ENCODE measurements at places on chromosomes 3 and 15. TPM values are rescaled to one million over a fixed set of nuclear protein-coding genes. Genes with fewer than 3 reads are reported as not detected.

Gene FBXW12
- 0.01 TPM for polyA plus RNA-seq

- peak; percentile 35 for DNase-seq
Observed at GRCh38 chr3:38009807-38010591, 19.4 kb downstream of the VILL start.

Gene GOLGA6L2
- not detected for polyA plus RNA-seq

GRCh38 chr3:150253622-150254021 lies 154.5 kb upstream of the TSC22D2 start:
- DNase-seq, result no peak

DNA sequence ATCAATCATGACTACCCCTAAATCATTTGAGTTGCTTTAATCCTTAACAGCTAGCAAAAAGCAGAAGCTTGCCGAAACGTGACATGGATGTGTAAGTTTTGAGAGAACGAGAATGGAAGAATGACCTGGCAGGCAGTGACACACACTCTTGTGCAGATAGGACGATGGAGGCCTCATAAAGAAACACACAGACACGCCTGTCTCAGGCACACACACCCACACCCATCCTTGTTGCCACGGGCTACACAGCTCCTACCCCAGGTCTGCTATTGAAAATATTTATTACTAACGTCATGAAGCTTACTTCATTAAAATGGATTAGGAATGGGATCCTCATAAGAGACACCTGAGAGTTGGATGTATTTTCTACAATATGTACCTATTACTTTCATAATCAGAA lies 8.5 kb downstream of the MYO5C start:
- DNase-seq, result no peak

Gene SOX2
- polyA plus RNA-seq, result 0.09 TPM

- no peak for DNase-seq
Observed at GRCh38 chr3:142609136-142609535, 12.9 kb downstream of the PLS1 start.

Gene RASGRF1
- not detected for polyA plus RNA-seq

Gene CAMK1
- polyA plus RNA-seq, result 5.7 TPM

DNA sequence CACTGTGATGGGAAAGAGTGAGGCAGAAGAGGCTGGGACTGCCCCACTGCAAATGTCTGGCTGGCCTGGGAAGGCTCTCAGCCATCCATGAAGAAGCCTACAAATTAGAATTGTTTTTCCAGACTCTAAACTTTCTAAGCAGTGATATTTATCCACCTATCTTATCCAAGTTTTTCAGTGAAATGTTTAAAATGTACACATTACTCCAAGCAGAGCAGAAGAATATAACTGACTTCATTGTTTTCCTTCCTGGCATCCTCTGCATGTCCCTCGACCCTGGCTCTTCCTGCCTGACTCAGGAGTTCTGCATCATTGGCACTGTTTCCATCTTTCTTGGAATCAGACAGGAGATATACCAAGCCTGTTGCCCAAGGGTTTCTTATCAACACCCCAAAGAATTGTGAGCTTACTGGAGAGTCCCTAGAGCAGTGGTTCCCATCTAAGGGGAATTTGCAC lies 401.5 kb upstream of the PROK2 start:
- no peak for DNase-seq

- no peak for DNase-seq
Observed at GRCh38 chr3:126056088-126056487, 27.8 kb downstream of the SLC41A3 start.

- DNase-seq, result no peak
Observed at GRCh38 chr15:37014566-37014965, 85.8 kb downstream of the MEIS2 start.

GRCh38 chr3:110849064-110849463 lies 222.6 kb upstream of the NECTIN3 start:
- DNase-seq, result no peak

Gene TMCO5A
- not detected for polyA plus RNA-seq

DNA sequence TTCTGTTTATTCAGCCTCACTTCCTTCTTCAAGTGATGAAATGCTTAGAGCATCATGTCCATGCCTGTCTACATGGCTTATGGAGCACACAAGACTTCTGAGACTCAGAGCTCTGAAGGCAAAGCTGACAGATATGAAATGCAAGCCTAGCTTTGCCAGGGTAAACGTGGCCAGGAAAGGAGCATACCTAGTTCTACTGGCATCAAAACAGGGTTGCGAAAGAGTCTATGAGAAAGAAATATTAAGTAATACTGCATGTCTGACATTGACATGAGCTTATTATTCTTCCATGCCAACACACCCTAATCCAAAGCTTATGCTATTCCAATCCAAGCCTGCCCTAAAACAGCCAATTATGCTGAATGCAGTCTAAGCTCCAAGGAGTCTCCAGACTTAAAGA lies 391.5 kb downstream of the ERC2 start:
- DNase-seq, result no peak

DNA sequence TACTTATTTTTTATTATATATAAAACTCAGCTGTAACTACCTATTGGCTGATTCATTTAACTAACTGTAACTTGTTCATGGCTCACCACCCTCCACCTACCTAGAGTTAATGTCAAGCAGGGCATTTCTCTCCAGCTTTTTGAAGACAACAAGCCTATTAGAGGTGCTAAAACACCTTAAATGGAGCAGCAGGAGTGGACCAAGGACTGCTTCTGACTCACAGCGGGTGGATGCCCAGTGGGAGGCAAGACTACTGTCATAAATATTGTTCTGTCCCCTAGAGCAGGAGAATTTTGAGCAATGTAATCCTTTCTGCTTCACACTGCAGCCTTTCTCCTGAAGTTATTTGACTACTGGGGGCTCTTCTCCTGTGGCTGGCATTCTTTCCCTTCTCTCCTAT lies 146.9 kb downstream of the CLSTN2 start:
- no peak for DNase-seq

DNA sequence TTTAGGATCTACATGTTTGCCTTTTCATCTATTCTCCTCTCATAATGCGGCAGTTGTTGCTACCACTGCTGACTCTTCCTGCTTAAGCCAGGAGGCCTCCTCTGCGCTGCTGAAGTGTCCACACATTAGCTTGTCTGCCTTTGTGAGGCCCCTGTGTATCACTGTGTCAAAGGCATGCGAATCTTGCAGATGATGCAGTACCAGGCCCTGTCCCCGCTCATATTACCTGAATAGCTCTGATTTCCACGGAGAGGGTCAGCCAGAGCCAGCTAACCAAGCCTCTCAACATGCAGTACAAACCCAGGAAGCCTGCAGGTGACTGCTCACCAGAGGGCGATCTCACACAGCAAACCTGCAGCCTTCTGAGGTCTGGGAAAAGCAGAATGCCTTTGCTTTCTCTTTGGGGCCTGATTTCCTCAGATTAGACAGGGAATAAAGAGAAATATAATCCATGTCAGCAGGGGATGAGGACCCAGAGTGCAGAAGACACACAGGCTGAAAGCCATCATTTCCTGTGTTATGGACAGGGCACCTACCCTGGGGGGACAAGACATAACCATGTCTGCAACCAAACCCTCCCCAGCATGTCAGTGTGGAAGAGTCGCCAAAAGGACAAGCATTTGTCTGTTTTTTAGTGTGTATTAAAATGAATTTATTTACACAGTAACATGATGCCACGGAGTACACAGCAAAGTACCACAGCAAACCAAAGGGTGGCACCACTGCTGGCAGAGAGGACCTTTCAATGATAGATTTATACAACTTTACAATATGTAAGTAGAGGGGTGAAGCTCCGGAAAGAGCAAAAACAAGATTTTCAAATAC lies 36.8 kb upstream of the TSPAN3 start:
- peak; percentile 47 for DNase-seq

Gene ALDH1L1
- polyA plus RNA-seq, result 40.1 TPM

GRCh38 chr3:185270956-185271332 lies 17.1 kb upstream of the EHHADH start:
- DNase-seq, result no peak

- DNase-seq, result no peak
Observed at GRCh38 chr3:93989241-93989640, 9.3 kb downstream of the ARL13B start.

DNA sequence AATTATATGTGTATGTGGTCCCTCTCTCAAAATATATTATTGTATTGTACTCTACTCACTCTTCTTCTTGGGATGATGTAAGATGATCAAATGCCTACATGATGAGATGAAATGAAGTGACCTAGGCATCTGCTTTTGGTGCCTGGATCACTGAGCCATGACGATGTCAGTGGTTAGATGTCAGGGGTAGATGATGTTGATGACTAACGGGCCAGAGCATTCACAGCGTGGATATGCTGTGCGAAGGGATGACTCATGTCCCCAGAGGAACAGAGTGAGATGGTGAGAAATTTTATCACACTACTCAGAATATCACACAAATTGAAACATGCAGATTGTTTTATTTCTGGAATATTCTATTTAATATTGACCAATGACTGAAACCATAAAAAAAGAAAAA lies 233.9 kb upstream of the CADM2 start:
- DNase-seq, result no peak

Gene PLA2G4E
- polyA plus RNA-seq, result not detected

DNA sequence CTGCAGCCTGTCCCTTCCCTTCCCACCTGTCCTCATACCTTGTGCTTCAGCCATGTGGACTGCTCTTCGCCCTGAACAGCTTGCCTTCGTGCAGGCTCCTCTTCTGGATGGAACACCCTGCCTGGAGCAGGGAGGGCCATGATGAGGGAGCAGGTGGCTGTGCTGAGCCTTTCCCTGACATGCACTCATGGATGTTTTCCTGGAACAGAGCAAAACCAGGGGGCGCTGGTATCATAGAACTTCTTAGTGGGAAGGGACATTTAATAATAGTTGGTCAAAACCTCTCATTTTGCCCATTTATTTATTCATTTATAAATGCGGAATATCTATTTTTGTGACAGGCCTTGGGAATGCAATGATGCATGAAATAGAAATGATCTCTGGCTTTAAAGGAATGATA lies 149.3 kb downstream of the CACNA1D start:
- no peak for DNase-seq

Gene FOXB1
- polyA plus RNA-seq, result not detected

DNA sequence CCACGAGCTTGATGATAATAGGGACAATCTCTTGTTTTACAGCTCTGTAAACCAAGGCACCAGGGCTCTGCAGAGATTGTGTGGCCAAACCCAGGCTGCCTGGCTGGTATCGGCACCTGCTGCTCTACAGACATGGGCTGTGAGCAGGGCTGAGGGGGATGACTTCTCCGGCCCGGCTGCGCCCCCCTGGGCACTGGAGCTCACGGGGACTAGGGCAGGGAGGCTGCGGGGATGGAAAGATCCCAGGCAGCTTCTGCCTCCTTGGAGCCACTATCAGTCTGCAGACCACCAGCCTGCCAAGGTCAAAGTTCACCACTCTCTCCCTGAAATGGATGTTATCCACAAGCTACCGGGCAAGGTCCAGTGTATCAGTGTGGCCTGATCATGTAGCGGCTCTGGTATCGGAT lies 22.0 kb upstream of the PIGZ start:
- DNase-seq, result no peak

GRCh38 chr3:166713787-166714186 lies 666.3 kb downstream of the ZBBX start:
- no peak for DNase-seq
